ENCODE measurements at places on chromosomes 7 and 10. TPM values are rescaled to one million over a fixed set of nuclear protein-coding genes. Genes with fewer than 3 reads are reported as not detected.

The SLC39A12 gene
- total RNA-seq = 20.1 TPM

The ADRA2A gene
- total RNA-seq = 6.0 TPM

The PBLD gene
- total RNA-seq = 10.1 TPM

The GPR37 gene
- 10.8 TPM for total RNA-seq

The CLCN1 gene
- not detected for total RNA-seq

The CRTAC1 gene
- total RNA-seq = 55.8 TPM

The NPSR1 gene
- total RNA-seq = 1.8 TPM

The COBL gene
- total RNA-seq = 5.1 TPM

The SPDYE6 gene
- total RNA-seq = not detected

The TAS2R38 gene
- not detected for total RNA-seq

The EN2 gene
- 0.23 TPM for total RNA-seq

The TMEM273 gene
- total RNA-seq = 2.1 TPM

The ELFN1 gene
- total RNA-seq = 11.3 TPM

The DGKI gene
- 93.9 TPM for total RNA-seq

The AMZ1 gene
- total RNA-seq = 4.4 TPM

The FOXP2 gene
- total RNA-seq = 94.6 TPM

The UCN3 gene
- not detected for total RNA-seq

The SFMBT2 gene
- 33.7 TPM for total RNA-seq

The C10orf95 gene
- 0.69 TPM for total RNA-seq

The PRTFDC1 gene
- 31.8 TPM for total RNA-seq

The PIK3CG gene
- total RNA-seq = 1.8 TPM

The RNF133 gene
- total RNA-seq = 0.23 TPM

The GHRHR gene
- 2.8 TPM for total RNA-seq

The BZW2 gene
- total RNA-seq = 57.7 TPM

The CDK1 gene
- 32.5 TPM for total RNA-seq

Measured in diencephalon (tissue), 1 donor.